Stimulated activated CD4-positive, alpha-beta T cell treated with anti-CD3 and anti-CD28 coated beads, Interleukin-15, amount 100 ng/mL, for 48 hours (primary cell): ENCODE measurements at places on chromosomes 7 and 10.

GRCh38 chr7:52289247-52289646 lies 746.2 kb upstream of the POM121L12 start:
- no peak for DNase-seq

DNA sequence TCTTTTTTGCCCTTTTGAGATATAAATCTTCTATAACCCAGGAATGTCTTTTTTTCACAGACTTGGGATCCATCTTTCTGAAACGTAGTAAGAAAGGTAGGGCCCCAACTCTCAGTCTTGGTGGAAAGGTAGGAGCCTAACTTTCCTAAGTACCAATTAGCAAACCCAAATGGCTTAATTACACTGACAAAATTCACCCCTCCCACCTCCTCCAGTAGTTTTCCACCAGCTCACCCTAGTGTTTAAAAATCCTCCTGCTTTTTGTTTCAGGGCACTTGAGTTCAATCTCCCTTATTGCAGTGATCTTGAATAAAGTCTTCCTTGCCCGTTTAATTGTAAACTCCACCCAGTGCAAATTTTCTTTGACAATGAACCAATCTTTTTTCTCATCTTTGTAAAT lies 600.0 kb downstream of the PHTF2 start:
- no peak for DNase-seq

DNA sequence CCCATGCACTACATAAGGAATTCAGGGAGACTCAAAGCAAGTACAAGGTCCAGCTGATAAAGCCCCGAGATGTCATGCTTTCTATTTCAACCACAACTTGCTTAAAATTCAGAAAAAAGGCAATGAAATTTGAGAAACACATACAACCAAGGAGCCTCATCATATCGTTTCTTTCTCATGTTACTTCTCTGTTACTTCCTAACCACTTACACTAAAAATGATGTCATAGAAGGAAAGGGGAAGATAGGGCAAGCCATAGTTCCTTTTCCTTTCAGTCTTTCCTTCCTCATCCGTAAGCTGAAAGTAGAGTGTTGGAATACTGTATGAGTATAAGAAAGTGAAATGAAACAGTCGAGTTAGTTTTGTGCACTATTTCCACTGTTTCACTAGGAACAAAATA lies 27.9 kb upstream of the CDK14 start:
- DNase-seq = no peak

GRCh38 chr10:86734207-86734988 lies 22.0 kb upstream of the BMPR1A start:
- no peak for DNase-seq

DNA sequence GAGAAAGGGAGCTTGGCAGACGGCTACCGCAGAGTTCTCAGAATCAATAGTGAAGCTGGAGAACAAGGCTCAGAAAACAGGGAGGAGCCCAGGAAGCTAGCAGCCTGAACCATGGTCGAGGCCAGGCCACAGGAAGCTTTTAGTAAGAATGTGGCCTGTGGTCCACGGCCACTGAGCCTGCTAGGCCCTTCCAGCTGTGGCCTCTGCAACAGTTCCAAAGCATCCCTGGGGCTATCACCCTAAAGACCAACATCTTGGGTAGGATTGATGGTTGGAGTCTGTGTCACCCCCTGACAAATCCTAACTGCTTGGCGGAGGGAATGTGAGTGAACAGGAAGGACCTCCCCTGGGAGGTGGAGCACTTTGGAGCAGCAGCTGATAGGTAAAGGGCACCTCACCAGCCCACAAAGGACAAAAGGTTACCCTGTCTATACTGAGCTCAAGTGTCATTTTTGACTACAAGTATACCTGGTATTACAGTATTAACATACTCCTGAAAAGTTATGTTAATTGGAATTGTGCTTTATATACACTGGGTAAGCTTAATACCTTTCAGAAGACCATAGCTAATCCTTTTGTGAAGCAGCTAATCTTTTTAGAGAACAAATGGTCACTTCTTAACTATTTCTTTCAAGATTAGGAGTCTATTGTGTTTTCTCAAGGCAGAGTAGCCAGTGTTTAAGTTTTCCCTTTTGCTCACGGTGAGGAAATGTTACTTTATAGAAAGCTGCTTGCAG lies 18.7 kb downstream of the PTPRE start:
- no peak for DNase-seq

- DNase-seq = no peak
These were observed 13.2 kb downstream of the SGPL1 start for GRCh38 chr10:70828923-70829322.

DNA sequence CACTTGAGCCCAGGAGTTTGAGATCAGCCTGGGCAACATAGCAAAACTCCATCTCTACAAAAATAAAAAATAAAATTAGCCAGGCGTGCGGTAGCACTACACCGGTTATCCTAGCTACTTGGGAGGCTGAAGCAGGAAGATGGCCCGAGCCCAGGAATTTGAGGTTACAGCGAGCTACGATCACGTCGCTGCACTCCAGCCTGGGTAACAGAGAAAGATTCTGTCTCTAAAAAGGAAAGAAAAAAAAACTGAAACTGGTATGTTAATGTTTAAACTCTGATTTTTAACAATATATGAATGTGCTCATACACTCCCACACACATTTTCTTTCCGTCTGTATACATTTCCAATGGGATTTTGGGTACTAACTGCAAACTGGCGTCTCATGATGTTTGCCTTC lies 140.6 kb upstream of the KMT2E start:
- DNase-seq = no peak

DNA sequence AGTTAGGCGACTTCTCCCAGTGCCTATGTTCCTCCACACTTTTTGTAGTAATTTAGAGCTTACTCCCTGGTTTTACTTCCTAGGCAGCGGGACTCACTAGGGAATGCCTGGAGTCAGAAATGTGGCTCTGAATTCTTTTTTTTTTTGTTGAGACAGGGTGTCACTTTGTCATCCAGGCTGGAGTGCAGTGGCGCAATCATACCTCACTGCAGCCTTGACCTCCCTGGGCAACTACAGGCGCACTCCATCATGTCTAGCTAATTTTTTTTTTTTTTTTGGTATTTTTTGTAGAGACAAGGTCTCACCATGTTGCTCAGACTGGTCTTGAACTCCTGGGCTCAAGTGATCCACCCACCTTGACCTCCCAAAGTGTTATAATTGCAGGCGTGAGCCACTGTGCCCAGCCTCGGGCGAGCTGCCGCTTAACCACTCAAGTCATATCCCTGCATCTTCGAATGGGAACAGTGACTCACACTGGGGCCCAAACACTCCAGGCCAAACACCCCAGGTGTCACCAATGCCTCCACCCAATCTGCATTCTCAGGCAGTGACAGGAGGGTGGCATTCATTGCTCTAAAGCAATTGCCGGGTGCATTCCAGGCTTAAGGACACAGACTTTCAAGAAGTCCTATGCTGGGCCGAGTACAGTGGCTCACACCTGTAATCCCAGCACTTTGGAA lies 19.6 kb downstream of the RGS10 start:
- DNase-seq = no peak

DNA sequence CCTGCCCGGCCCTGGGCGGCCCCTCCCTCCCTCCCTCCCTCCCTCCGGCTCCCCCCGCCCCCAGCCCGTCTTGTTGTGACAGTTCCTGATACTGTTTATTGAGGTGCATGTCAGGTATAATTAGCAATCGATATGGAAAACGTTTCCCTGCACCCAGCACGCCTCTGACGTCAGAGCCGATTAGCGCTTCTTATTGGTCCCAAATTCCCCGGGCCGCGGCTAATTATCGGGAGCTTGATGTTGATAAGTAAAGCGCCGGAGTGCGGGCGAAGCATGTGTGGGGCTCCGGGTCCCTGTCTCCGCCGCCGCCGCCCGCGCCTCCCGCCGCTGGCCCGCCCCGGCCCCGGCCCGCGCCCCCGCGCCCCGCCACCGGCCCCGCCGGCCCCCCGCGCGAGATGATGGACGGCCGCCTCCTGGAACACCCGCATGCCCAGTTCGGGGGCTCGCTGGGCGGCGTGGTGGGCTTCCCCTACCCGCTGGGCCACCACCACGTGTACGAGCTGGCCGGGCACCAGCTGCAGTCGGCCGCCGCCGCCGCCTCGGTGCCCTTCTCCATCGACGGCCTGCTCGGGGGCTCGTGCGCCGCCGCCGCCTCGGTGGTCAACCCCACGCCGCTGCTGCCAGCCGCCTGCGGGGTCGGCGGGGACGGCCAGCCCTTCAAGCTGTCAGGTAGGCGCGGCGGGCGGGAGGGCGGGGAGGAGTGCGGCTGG lies at the start of gene UNCX:
TSS of gene UNCX (plus strand) at position 250 of the 710 bp plus-strand sequence. CDS start at position 396, 146 bp downstream.
- no peak for DNase-seq

- DNase-seq = no peak
These were observed 171.5 kb downstream of the PRPF18 start for GRCh38 chr10:13758312-13758711.

DNA sequence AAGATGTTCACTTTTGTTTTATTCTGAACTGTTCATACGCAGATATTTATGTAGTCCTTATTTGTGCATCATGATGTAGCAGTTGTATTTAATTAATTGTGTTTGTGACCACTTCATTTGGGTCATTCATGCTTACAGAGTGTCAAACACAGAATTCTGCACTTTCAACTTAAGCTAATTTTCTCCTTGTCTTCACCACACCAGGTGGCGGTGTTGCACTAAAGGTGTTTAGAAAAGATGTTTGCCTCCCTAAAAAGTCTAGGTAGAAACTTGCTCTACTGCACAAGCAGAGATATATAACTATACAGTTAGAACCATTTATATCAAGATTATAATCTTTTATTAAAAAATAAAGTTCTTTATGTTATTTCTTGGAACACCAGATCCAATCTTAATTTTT lies 1.3 kb upstream of the TAS2R38 start:
- DNase-seq = no peak

DNA sequence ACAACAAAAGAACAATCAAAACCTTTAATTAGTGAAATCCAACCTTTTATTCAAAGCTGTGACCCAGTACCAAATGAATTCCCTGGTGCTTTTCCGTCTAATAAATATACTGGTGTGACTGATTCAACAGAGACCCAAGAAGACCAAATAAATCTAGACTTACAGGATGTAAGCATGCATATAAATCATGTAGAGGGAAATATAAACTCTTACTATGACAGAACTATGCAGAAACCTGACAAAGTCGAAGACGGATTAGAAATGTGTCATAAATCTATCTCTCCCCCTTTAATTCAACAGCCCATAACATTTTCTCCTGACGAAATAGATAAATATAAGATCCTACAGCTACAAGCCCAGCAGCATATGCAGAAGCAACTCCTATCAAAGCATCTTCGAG lies 540.6 kb upstream of the TEX47 start:
- no peak for DNase-seq

GRCh38 chr10:59227136-59227673 lies 50.8 kb downstream of the PHYHIPL start:
- DNase-seq = no peak

DNA sequence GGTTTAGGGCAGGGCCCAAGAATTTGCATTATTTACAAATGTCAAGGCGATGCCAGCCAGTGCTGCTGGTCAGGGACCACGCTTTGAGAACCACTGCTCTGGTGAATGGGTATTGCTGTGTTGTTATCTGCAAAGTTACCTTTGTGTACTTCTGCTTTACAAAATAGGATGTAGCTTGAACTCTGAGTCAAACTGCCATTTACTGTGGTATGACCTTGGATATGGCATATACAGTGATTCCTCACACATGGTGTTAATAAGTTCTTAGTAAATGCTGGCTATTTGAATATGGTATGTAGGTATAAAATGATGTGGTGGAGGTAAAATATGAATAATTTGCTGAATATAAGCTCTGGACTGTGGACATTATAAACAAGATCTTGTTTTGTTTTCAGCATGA lies 148.9 kb downstream of the AUTS2 start:
- no peak for DNase-seq

DNA sequence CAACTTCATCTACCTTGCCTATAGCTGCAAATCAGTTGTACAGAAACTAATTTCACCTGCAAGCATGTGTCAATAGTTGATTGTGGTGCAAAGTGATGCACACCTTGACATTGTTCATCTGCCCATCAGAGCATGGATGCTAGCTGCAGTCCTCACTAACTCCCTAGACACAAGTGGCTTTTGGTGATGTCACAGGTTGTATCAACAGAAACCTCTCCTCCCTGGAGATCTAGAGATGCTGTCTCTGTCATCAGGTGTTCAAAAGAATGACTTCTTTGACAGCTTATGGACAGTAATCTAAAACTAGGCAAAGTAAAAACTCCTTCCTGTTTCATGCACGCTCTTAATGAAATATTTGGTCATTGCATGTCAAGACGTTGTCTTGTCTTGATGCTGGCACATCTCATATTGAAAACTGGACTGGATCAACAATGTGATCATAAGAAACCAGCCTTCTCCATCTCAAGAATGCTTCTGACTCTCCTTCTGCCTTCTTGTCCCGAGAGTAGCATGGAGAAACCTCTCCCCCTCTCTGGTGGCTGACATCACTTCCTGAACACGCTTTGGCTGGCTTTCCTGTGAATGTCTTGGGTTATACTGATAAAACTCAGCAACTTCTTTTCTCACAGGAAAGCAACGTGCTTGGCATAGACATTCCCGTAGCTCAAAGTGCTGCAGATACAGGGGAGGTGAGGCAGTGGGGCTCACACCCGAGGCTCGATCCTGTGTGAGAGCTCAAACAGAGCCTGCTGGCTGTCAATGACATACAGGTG lies 176.2 kb upstream of the CDCA7L start:
- DNase-seq = no peak

DNA sequence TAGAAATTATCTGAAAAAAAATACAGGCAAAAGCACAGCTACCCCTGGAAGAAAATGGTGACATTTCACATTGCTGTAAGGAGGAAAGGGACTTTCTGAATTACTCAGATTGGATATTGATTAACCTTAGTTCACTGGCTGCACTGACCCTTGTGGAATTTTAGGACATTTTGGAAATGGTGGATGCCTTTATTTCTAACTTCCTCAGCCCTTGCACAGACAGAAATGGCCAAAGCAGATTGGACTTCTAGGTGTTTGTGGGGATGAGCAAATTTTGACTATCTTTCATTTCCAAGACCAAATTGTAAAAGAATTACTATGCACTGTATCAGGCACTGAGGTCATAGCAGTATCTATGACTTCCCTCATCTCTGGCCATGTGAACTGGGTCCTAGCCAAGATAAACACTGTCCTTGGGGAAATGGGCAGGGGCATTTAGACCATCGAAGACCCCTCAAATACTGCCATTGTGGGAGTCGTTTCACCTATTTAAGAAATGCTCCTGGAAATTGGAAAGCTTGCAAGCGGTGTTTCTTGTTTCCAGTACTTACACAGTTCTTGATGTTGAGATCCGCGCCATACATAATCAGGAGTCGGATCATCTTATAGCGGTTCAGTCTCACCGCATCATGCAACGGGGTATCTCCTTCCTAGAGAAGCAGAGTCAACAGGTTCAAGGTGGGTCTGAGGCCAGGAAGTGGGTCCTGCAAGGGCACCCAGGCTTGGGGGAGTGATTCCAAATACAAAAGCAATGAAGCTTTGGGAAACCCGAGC lies 5.7 kb downstream of the ANKRD1 start:
- no peak for DNase-seq

DNA sequence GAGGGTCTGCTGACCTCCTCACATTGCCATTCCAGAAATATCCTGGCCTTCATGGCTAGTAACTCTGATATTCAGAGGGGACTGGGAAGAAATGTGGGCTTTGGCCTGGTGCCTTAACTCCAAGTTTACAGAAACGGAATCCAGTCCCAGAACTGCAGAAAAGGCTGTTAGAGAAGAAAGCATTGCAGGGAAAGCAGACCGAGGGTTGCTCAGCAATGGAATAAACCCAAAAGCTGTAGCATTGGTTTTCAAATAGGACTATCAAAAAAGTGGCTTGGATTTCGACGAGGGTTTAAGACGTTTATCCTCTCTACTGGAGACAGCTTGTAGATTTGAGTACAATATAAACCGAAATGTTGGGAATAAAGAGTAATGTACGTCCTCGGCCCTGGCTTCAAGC lies 425.8 kb upstream of the FOXK1 start:
- no peak for DNase-seq
